Anterior cingulate cortex (tissue), 58 donors: ENCODE measurements at places on chromosomes 6 and 20.

DNA sequence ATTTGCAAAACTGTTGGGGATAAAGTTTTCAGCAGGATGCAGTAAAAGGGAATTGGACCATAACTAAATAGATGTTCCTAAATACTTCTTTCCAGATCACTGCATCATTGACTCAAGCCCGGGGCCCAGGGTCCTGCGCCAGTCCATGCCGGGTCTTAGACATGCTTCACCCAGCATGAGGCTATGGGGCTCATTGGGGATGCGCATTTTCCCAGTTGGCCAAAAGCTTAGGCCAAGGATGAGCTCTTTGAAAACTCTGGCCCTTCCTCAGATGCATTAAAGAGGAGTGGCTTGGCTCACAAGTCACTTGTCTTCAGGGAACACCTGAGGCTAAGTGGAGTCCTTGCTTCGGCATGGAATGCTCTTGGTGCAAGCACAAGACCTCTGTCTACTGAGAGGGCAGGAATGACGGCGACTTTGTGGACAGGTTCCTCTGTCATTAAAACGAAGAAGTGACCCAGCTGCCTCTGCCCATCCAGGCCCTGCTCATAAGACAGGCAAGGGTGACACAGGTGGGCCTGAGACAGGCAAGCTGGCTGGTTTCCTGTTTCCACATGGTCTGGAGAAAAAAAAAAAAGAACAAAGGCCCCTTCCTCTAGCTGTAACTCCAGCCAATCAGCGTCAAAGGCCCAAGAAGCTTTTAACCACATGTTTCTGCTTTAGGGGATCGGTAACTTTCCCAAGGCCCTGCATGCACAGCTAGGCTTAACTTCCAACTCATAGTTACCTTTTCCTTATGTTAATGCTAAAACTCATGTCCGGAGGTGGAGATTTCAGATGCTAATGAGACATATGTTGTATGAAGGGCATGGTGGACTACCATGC, 81.4 kb upstream of the CDH4 start:
- DNase-seq, result no peak

DNA sequence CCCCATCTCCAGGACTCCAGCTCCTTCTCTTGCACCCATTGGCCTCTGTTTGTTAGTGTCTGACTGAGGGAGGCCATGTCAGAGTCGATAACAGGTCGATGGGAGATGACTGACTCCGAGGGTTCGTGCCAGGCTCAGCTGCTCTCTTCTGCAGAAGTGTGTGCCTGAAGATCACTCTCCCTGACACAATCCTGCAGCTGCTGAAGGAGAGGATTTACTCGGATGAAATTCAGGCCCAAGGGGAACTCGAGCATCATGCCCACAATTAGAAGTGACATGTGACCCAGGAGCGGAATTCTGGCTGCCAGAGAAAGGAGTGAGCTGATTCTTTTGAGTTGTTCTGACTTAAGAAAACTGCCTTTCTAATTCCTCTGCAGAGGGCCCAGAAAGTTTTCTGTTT, 318.2 kb downstream of the MAFB start:
- DNase-seq, result no peak

GRCh38 chr6:26300359-26300758, 64.6 kb upstream of the BTN3A2 start:
- no peak for DNase-seq

DNA sequence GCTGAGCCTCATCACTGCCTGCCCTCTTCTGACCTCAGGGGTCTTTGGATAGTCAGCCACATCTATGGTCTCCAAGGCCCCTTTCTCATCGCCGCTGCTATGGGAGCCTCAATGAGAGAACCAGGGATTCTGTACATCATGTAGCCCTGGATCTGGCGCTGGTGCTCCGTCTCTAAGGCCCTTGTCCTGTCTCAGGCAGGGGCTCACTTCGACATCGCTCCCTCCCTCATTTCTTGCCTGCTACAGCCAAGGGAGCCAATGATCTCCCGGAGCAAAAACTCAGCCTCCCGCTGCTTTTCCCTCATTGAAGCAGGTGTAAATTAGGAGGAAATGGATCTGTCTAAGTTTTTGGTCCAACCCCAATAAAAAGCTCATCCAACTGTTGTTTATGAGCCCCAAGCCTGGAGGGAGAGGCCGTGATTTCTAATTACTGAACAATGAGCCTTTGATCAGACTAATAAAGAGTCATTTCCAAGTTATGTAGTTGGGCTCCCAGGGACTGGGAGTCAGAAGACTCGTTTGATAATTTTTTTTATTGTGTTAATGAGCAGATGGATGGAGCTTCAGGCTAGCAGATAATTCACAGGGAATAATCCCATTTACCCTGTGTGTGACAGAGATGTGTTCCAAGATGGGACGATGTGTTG, 30.9 kb downstream of the LBP start:
- DNase-seq, result no peak

DNA sequence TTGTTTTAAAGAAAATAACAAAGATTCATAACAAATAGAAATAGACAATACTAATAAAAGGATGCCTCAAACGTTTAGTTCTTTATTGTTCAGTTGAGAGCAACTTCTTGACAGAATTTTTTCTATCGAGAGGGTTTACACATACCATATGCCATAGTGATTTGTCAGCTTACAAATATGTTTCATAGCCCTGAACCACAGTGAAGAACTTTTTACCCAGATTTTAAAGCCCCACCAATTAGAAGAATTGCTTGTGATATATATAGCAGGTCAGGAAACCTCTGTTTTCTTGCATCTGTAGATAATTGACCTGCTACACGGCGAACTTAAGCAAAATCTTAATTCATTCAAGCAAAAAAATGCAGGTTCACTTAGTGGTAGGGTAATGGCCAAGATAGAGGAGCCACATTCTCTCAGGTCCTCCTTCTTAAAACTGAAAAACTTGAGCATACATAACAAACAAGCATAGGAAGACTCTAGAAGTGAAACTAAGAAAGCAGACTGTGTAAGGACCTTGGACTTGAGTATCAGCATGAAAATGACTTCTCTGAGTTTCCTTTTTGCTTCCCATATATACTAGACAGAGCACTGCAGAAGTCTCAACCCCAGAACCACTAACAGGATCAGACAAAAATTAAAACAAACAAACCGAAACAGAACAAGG, 39.5 kb downstream of the CRISP1 start:
- DNase-seq, result no peak

DNA sequence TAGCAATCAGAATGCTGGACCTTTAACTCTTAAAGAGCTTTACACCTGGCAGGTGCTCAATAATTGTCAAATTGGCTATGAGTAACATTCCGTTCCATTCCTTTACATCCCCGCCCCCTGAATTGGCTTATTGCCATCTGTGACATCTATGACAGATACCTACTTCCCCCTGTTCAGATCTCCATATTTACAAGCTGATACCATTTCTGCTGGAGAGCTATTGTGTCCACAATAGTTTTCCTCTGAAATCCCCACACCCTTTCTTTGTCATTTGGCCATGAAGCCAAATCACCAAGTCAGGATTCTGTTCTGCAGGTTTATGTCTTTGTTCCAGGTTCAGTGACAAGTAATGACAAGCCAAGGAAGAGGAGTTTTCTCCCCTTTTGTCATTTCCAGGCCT, 3.2 kb downstream of the CDH26 start:
- no peak for DNase-seq

DNA sequence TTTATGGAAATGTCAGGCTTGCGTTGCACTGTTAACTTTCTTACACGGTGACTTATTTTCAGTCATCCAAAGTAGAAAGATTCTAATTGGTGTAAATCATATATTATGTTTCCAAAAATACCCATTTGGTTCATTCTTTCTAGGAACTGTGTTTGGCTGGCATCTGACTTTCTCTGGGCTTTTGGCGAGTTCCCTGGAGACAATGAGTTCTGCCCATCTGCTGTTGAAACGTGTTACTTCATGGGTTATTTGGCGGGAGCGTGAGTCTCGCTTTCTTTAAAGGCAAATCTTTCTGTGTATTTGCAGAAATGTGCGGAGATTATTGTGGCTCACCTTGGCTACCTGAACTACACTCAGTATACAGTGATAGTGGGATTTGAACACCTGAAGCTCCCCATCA, 29.5 kb downstream of the TMEM181 start:
- no peak for DNase-seq

DNA sequence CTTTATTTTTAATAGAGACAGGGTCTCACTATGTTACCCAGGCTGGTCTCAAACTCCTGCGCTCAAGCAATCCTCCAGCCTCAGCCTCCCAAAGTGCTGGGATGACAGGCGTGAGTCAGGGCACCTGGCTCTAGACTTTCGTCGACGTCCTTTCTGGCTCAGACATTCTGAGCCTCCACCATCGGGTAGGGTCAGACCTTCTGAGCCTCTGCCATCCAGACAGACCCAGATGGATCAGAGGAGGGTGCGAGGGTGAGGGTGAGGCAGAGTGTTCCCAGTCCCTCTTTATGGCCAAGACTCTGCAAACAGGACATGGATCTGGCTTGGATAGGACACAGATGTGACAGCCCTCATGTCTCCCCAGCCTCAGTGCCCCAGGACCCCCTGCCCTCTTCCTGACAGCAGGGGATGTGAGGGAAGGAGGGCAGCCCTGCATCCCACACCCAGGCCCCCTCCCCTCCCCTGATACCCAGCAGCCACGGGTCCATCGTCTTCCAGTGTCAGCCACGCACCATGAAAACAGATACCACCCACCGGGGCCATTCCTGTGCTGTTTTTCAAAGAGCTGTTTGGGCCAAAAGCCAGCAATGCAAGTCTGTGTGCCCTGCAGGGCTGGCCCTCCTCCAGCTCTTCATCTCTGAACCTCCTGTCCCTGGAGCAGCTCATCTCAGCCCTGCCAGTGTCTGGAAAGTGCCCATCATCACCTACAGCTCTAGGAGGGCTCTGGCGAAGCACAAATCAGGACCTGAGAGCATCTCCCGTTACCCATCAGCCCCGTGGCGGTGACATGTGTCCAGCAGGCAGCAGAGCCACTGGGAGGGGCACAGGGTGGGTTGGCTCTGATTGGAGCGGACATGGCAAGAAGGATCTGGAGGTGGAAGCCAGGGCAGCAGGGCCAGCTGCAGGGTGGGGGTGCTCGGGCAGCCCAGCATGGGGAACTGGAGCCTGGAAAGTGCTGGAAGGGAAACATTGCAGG, 208.4 kb downstream of the PREX1 start:
- DNase-seq, result no peak

- DNase-seq, result peak; percentile 71
Measured at GRCh38 chr6:149941583-149942460, at the start of gene ULBP2. TSS of gene ULBP2 (plus strand) at chr6:149942014. CDS start at chr6:149942073, 59 bp downstream.

DNA sequence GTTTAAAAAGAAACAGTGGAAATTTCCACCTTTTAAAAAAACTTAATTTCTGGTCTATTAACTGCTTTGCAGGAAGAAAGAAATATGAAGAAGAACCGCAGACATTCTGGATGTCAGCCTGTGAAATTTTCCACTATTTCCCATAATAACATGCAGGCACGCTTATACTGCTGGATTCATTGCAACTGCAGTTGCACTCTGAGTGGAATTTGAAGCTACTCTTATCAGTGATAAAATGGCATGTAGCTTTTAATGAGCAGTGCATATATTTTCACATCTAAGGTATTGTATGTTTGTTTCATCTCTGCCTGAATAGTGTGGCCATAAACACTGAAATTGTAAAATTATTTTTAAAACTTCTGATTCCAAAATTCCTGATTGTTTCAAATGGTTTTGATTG, 28.2 kb downstream of the NCOA3 start:
- no peak for DNase-seq

DNA sequence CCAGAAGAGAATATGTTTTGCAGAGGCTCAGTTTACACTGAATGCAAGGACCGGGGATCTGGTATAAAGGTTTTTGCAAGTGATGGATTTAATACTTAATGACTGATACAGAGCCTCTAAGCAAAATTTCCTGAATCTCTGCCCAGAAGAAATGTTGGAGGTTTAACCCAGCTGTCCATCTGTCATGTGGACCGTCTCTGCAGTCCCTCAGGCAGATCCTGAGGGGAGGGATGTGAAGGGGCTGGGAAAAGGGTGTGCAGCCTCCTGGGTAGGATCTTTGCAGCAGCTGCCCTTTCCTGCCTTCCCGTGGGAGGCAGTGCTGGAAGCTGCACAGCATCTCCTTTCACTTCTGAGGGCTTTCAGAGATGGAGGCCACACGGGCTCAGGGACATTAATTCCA, 207.0 kb downstream of the SLC24A3 start:
- DNase-seq, result no peak

DNA sequence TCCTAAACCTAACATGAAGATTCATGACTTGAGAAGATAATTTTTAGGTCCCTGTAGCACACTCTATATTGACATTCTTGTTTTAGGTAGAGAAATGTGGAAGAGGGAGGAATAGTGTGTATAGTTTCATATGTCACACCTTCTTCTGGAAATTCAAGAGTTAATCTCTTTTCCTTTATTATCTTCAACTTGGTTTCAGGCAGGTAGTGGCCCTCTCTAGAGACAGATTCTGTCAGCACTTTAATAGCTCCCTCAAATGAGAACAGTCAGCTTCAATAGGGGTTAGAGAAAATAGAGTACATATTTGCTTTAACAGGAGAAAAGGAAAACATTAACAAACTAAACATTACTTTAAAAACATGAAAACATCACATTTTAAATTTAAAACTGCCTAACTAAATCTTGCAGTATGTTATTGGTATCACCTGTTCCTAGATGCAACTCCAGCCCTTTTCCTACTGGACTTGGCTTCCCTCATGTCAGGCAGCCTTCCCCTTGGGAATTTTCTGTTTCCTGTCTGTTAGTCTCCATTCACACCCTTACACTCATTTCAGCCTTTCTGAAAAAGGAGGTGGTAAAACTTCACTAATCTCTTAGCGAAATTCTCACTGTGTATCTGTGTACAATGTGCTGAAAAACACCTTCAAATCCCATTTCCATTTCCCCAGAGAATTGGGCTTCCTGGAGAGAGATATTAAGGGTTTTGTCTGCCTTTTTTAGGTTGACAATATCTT, 192.3 kb upstream of the RNF217 start:
- DNase-seq, result no peak

DNA sequence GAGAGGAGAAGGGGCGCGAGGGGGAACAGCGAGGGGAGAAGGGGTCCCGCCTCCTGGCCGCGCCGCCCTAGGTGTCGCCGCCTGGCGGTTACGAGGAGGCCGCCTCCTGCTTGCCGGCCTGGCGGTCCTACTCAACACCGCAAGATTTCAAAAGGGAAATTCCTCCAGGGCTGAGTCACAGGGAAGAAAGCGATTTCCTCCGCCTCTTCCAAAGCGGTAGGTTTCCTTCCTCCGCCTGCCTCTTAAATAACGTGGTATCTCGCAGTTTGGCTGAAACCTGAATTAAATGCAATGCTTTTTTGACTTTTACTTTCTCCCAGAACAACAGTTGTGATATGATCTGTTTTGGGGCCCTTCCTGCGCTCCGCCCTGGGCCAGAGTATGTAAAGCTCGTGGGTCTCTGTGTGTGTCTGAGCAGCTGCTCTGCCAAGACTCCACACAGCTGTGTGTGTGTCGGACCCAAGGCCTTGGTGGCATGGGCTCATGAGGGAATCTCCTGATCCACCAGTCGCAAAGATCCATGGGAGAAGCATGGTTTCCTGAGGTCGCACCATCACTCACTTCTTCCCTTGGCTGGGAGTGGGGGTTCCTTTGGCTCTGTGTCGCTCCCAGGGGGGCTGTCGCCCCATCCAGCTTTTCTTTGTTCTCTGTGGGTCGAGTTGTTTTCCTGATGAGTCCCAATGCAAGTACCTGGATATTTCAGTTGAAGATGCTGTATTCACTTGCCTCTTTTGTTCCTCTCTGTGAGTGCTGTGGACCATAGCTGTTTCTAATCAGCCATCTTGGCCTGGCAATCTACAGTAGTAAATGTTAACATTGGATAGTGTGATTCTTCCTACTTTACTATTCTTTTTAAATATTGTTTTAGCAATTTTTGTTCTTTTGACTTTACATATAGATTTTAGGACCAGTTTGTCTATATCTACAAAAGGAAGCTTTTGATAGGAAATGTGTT, 31.6 kb upstream of the NOTCH4 start:
- peak; percentile 4 for DNase-seq

GRCh38 chr6:113859349-113860180, 2.4 kb downstream of the MARCKS start:
- peak; percentile 26 for DNase-seq
